Right lung (tissue), 10 donors: ENCODE measurements at places on chromosomes 5 and 9. TPM values are rescaled to one million over a fixed set of nuclear protein-coding genes. Genes with fewer than 3 reads are reported as not detected.

- DNase-seq, result no peak
Measured at GRCh38 chr5:113896789-113897188, 383.3 kb downstream of the YTHDC2 start.

GRCh38 chr9:76373173-76373783 lies 20.9 kb downstream of the RFK start:
- peak; percentile 32 for DNase-seq

DNA sequence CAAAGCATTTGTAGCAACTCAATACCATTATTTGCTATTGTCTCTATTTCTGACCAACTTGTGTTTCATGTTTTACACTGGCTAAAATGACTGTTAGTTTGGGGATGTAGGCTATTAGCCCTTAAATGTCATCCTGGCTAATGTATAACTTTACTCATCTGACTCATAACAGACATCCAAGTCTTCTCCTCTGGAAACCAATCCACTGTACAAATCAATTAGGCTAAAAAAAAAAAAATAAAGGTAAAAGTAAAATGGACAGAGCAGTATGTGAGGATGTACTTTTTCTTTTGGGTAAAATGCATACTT lies 20.6 kb downstream of the MEGF9 start:
- DNase-seq, result no peak

DNA sequence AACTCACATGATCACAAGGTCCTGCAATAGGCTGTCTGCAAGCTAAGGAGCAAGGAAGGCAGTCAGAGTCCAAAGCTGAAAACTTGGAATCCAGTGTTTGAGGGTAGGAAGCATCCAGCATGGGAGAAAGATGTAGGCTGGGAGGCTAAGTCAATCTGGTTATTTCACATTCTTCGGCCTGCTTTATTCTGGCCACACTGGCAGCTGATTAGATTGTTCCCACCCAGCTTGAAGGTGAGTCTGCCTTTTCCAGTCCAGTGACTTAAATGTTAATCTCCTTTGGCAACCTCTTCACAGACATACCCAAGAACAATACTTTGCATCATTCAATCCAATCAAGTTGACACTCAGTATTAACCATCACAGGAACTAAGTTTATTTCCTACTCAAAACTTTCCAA lies 453.4 kb downstream of the TLE4 start:
- no peak for DNase-seq

GRCh38 chr9:121573717-121574485 lies 74.3 kb upstream of the GGTA1 start:
- no peak for DNase-seq

DNA sequence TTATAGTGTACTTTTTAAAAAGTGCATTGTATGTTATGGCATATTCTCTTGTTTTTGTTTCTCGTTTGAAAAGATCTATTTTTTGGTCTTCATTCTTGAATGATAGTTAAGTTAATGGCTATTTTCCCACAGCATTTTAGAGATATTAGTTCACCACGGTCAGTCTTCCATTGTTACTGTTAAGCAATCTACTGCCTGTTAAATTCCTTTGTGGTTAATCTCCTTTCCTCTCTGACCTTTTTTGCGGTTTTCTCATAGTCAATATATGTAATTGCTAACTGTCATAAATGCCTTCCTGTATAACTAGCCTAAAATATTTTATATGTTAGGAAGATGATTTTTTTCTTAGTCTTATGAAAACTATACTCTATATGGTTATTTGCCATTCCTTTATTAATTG lies 250.8 kb upstream of the FBXL7 start:
- no peak for DNase-seq

DNA sequence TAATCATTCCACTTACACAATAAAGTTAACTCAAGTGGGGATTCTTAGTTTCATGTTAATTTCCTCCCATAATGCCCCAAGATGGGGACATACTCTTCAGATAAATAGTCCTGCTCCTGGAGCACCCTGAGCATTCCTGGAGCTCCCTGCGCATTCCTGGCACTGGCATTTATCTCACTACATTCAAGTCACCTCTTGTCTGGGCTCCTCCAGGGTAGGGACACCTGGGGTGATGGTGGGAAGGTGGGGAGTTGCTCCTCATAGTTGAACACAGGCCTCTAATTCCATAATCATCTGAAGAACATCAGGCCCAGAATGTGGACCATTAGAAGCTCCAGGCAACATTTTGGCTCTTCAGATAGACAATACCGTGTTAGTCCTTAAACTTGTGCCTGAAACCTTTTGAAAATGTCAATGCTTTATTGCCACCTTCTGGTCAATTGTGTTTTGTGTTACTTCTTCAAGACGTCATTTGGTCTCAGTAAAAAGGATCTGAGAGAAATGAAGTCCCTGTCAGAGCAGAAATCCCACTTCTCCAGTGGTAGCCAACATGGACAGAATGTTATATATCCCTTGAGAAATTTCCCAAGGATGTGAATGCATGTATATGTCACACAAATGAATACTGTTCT lies 14.2 kb upstream of the AGGF1 start:
- peak; percentile 16 for DNase-seq

DNA sequence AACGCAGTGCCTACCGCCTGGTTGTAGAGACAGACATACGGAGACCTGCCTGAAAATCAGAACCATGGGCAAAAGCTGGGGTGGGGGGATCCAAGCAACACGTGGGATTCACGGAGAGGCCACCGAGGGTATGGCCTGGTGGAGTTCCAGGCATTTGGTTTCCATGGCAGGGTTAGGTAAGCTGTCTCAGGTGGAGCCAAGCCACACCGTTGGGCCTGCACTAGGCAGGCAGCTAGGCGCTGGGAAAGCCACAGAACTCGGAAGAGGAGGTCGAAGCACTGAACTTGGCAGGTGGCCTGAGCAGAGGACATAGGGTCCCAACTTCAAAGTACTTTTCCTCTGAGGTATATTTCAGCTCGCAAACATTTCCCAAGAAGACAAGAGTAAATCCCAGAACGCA lies 111.6 kb downstream of the ISL1 start:
- DNase-seq, result no peak

DNA sequence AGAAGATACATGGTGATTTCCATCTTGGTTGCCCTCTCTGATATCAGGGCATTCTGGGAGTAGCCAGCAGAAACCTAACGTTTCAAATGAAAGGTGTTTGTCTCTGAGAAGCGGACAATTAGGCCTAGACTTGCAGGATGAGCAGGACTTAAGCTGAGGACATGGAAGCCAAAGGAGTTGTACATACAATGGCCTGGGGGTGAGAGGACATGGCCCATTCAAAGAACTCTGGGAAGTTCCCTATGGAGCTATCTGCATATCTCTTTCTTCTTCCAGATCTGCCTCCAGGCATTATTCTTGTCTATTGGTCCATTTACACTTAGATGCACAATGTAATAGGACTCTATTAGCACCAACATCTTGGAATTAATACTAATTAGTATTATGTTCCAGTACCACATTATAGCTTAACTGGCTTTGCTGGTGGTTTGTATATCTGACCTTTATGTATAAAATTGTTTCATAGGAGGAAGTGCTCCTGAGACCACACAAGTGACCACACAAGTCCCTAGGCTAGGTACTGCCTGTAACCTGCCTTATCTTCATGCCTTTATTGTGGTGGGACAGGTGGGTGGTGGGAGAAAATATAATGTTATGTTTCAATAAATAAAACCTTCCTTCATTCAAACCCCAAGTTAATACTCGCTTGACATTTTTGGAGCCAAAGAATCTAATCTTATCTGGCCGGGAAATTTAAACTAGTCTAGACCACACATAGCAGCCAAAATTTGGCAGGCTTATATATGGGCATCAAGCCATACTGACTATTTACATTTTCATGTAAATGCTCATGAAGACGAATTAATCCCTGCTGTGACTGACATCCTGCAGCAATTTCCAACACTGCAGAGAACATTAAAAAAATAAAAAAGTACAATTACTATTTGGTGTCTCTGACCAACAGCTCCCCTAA lies 52.1 kb upstream of the EQTN start:
- DNase-seq, result peak; percentile 57

GRCh38 chr5:135490245-135491037 lies 38.3 kb upstream of the TIFAB start:
- DNase-seq, result no peak

GRCh38 chr5:123154886-123155445 lies 65.9 kb downstream of the PRDM6 start:
- DNase-seq, result peak; percentile 61

GRCh38 chr5:56761151-56761885 lies 54.0 kb upstream of the MAP3K1 start:
- DNase-seq, result no peak

DNA sequence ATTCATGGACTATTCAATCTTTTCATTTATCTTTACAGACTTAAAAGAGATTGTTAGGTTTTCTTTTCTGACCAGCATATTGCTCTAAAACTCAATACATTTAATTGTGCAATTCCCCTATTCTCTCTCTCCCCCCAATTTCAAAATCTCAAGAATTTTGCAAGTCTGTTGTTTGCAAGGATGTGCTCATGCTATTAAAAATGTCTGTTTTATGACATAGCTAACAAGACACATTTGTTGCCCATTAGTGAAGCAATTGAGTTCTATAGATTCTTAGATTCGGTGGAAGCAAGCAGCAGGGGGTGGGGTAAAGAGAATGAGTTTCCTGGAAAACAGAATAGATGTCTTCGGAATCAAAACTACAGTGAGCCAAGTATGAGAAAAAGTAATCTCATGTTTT lies 8.5 kb upstream of the CSNK1A1 start:
- no peak for DNase-seq

DNA sequence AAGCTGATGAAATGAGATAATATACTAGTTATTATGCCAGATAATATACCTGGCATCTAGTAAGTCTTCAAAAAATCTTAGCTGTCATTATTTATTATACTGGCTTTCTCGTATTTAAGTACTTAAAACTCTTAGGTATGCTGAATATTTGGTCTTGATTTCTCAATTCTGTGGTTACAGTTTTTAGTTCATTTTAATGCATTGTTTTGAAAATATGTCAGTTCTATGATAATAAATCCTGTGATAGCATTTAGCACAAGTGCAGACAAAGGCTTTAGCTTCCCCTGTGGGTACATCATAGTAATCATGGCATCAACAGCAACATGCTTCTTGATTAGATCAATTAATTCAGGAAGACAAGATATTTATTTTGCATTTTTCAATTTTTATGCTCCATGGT lies 133.0 kb downstream of the SMC2 start:
- DNase-seq, result no peak

DNA sequence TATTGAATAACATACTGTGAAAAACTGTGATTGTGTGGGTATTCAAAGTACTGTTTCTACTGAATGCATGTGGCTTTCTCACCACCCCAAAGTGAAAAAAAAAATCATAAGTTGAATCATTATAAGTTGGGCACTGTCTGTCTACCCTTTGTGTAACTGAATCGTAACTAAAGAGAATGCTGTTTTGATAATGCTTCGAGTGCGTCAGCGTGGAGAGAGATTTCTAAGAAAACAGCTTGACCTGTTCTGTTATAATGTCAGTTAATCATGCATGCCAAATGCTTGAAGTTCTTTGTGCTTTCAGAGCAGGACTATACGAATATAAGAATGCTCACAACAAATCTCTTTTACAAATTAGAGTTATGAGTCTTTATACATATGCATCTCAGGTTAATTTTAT lies 148.8 kb upstream of the SGCD start:
- DNase-seq, result no peak

GRCh38 chr9:116151966-116152381 lies 1.6 kb upstream of the PAPPA start:
- DNase-seq, result no peak

- no peak for DNase-seq
Measured at GRCh38 chr5:115941051-115941675, 21.1 kb upstream of the LVRN start.

GRCh38 chr9:88596376-88596775 lies 61.4 kb downstream of the NXNL2 start:
- DNase-seq, result no peak

- no peak for DNase-seq
Measured at GRCh38 chr5:157038568-157039187, 20.2 kb downstream of the HAVCR1 start.

- no peak for DNase-seq
Measured at GRCh38 chr9:137788561-137789294, 88.9 kb upstream of the CACNA1B start.

GRCh38 chr5:179229331-179229831 lies 115.9 kb downstream of the ADAMTS2 start:
- DNase-seq, result no peak

GRCh38 chr9:105296877-105297287 lies 52.4 kb downstream of the SLC44A1 start:
- DNase-seq, result no peak

DNA sequence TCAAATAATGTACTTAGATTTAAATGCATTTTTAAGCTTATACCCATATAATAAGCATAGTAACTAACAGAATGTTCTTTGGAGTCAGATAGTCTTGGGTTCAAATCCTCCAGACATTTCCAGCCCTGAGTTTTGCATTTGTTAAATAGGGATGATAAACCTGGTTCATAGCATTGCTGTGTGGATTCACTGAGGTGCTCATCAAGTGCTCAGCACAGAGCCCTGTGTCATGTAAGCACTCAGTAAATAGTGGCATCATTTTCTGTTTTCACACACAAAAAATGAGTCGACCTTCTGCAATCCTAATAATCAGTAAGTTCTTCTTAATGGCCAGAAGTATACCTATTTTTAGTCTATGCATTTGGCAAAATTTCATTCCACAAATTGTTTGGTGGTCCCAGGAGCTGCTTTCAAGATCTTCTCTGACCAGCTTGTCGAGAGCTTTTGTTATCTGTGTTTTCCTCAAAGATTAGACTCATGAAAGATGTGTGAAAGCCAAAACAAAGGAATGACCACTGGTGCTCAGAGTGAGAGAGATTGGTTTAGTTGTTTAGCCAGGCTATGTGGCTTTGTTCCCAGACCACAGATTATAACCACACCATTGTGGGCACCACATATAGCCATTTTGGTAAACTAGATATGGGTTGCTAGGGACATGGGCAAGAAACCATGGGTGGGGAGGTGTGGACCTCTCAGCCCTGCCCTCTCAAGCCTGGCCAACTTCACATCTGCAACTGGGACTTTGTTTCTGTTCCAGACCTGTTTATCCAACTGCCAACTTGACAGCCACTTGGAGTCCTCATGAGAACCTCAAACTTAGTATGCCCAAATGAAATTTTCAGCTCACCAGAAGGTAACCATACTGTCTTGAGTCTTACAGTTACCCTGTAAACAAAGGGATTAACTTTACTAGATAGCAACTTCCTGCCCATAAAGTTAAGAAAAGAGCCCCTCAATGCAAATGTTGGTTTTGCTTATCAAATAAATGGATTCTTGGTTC lies 45.0 kb downstream of the DOCK8 start:
- no peak for DNase-seq

The CCNJL gene
- 9.6 TPM for polyA plus RNA-seq

The TENT4A gene
- 35.9 TPM for polyA plus RNA-seq

The CDK9 gene
- polyA plus RNA-seq, result 47.8 TPM

The CERCAM gene
- 64.0 TPM for polyA plus RNA-seq

The SPATA31A3 gene
- not detected for polyA plus RNA-seq

The AGTPBP1 gene
- polyA plus RNA-seq, result 27.3 TPM

The ENTREP1 gene
- polyA plus RNA-seq, result 28.3 TPM

The ECSCR gene
- 67.5 TPM for polyA plus RNA-seq

The PLPPR1 gene
- polyA plus RNA-seq, result 21.6 TPM

The ZBTB6 gene
- polyA plus RNA-seq, result 17.0 TPM

The CYLC2 gene
- not detected for polyA plus RNA-seq

The ST6GALNAC4 gene
- 25.1 TPM for polyA plus RNA-seq
